ENCODE measurements at places on chromosomes 12 and 14.

GRCh38 chr12:66739266-66739665 is 60.4 kb upstream of the GRIP1 start:
- no peak overlapping the region for H3K27ac ChIP-seq
- H3K4me1 ChIP-seq = no peaks in the 10 kb centered on the region
- no peaks in the 10 kb centered on the region for H3K27me3 ChIP-seq
- H3K36me3 ChIP-seq = no peaks in the 10 kb centered on the region
- no peak for DNase-seq

DNA sequence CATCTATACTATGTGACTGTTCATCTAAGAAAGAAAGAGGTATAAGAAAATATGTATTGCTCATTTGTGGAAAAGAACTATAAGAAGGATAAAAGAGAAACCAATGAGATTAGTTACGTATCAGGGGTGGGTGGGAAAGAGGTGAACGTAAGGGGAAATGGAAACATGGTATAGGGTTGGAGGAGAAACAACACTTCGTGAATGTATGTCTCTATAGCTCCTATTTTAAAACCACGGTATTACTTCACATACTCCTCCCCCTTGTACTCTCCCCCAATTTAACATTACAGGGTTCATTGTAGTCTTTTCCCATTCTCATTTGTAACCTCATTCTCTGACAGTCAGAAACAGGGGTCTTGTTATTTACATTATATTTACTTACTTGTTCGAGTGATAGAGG is 120.4 kb downstream of the FOXG1 start:
- no peaks in the 10 kb centered on the region for H3K27me3 ChIP-seq
- no peaks in the 10 kb centered on the region for H3K4me1 ChIP-seq
- DNase-seq = no peak
- no peak overlapping the region for H3K27ac ChIP-seq
- H3K4me3 ChIP-seq = no peak overlapping the region

DNA sequence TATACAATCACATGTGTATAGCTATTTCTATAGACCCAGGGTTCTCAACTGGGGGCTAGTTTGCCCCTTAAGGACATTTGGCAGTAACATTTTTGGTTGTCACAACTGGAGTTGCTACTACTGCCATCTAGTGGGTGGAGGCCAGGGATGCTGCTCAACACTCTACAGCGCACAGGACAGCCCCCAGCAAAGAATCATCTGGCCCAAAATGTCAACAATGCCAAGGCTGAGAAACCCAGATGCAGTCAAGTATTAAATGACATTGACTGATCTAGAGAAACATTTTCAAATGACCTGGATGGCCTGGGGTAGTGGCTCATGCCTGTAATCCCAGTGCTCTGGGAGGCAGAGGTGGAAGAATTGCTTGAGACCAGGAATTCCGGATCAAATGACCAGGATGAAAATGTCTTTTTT is 5.8 kb downstream of the WSB2 start:
- H3K27ac ChIP-seq = no peak overlapping the region
- peaks cover 60% of the 10 kb centered on the region for H3K4me1 ChIP-seq
- DNase-seq = no peak
- H3K4me3 ChIP-seq = no peak overlapping the region
- H3K27me3 ChIP-seq = no peaks in the 10 kb centered on the region

GRCh38 chr14:24368562-24369252 is 723 bp downstream of the NFATC4 start:
- no peaks in the 10 kb centered on the region for H3K36me3 ChIP-seq
- H3K4me3 ChIP-seq = peak overlapping the region; percentile 56
- peaks cover 23% of the 10 kb centered on the region for H3K4me1 ChIP-seq
- H3K27me3 ChIP-seq = no peaks in the 10 kb centered on the region
- H3K27ac ChIP-seq = peak overlapping the region; percentile 69
- DNase-seq = peak; percentile 70

DNA sequence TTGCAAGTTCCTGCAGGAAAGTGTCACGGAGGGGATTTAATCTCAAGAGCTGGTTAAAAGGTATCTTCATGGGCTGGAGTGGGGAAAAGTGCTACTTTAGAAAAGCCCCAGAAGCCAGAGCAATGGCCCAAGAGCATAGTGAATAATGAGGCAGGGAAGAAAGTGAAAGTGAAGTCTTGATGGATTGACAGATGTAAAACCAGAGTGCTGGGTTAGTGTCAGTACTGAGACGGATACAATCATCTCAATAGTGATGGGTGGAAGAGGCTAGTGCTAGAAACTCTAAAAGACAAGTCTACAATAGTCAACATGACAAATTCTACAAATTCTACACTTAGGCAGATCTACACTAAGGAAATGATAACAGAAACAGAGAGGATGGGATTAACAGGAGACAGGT is 68.1 kb downstream of the CIT start:
- no peak overlapping the region for H3K4me3 ChIP-seq
- DNase-seq = no peak
- H3K4me1 ChIP-seq = no peaks in the 10 kb centered on the region
- H3K27ac ChIP-seq = no peak overlapping the region

DNA sequence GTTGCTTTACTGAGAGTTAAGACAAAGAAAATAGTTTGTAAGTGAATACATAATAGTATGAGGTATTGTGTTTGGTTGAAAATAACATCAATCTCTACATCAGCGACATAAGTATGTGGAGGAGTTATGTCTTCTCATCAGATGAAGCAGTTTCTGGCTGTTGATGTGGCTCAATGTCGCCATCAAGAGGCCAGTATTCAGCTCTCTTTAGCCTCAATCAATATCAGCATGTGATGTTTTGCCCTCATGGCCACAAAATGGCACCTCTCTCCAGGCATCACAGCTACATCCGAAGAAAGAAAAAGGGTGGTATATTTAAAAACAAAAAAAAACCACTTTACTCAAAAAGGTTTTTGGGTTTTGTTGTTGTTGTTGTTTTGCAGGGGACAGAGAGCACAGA is 302.3 kb upstream of the TMEM132C start:
- H3K36me3 ChIP-seq = no peaks in the 10 kb centered on the region
- DNase-seq = no peak
- H3K4me1 ChIP-seq = no peaks in the 10 kb centered on the region
- no peak overlapping the region for H3K27ac ChIP-seq

GRCh38 chr12:130394906-130395305 is 57.2 kb downstream of the PIWIL1 start:
- no peaks in the 10 kb centered on the region for H3K36me3 ChIP-seq
- no peak for DNase-seq
- peaks cover 9% of the 10 kb centered on the region for H3K27me3 ChIP-seq
- no peak overlapping the region for H3K4me3 ChIP-seq

- DNase-seq = no peak
- no peak overlapping the region for H3K4me3 ChIP-seq
- no peaks in the 10 kb centered on the region for H3K4me1 ChIP-seq
- H3K36me3 ChIP-seq = peaks cover 8% of the 10 kb centered on the region
- no peaks in the 10 kb centered on the region for H3K27me3 ChIP-seq
- H3K27ac ChIP-seq = no peak overlapping the region
These were observed 21.1 kb downstream of the TCTN1 start for GRCh38 chr12:110635055-110635454.

DNA sequence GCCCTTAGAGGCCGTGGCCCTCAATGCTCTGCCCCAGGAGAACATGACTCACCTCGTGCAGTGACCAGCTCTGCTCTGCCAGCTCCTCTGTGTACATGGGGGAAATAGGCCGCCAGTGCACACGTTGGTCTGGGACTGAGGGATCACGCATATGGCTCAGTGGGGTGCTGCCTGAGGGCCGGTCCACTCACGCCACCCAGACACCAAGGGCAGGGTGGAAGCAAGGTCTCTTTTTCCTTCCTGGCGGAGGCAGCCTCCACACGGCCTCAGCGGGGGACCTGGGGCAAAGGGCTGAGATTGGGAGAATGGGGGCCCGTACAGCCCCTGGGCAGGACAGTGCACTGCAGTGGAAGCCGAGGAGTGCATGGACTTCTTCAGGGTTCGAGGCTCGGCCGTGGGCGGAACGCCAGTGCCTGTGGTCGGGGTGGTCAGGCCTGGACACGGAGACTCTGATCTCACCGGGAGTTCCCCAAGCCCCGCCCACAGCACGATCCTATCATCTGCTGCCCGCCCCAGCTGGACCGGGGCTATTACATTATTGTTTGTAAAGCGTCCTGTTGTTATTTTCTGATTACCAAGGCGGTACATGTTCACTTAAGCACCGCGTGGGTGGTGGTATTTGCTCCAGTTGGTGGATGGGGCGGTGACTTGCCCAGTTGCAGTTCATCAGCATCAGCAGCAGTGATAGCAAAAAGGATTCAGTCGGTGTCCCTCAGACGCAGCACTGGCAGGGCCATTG is 38.8 kb upstream of the TDRD9 start:
- no peaks in the 10 kb centered on the region for H3K27me3 ChIP-seq
- peak; percentile 80 for DNase-seq
- H3K4me3 ChIP-seq = peak overlapping the region; percentile 4
- H3K4me1 ChIP-seq = peaks cover 22% of the 10 kb centered on the region

DNA sequence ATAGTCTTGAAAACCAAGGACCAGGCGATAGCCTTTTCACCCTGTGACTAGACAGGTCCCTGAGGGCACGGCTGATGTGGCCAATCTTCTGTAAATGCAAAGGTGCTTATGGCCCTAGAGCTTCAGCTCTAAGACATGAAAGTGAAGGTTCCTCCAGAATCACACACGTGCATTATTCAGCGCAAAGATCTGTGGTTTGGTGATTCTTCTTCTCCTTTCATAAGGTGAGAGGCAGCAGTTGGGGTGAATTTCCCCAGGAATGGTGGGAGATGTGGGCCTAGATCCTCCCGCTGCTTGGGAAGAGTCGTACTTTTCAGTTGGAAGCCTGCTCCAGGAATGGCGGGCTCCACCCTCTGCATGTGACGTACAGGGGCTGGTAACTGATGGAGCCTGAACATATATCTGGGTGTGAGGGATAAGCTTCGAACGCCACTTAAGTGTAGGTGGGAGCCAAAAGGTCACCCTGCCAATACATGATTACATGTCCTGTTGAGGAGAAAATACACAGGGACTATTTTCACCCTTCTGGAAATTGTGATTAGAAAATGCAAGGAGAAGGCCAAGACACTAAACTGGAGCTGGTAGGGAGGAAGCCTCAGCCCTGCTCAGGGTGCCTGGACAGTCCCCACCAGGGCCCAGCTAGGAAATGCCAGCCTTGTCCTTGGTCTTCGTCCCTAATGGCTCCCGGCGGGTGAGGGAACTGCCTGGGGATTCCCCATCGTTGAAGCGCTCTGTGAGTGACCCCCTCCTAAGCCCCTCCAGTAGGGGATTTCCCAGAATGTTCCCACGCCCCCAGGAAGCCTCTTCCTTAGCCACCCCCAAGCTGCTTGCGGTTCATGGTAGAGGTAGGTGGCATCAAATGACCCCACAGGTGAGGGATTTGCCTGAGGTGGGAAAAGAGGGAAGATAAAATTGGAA is 17.6 kb downstream of the BATF start:
- H3K4me1 ChIP-seq = peaks cover 37% of the 10 kb centered on the region
- H3K4me3 ChIP-seq = no peak overlapping the region
- no peaks in the 10 kb centered on the region for H3K36me3 ChIP-seq
- H3K27ac ChIP-seq = no peak overlapping the region

GRCh38 chr14:55366271-55366670 is 45.4 kb downstream of the ATG14 start:
- DNase-seq = no peak
- no peaks in the 10 kb centered on the region for H3K27me3 ChIP-seq
- H3K4me3 ChIP-seq = no peak overlapping the region
- no peak overlapping the region for H3K27ac ChIP-seq
- peaks cover 32% of the 10 kb centered on the region for H3K36me3 ChIP-seq

GRCh38 chr12:77362509-77363210 is 297.3 kb upstream of the E2F7 start:
- H3K4me1 ChIP-seq = no peaks in the 10 kb centered on the region
- no peak overlapping the region for H3K27ac ChIP-seq
- no peaks in the 10 kb centered on the region for H3K27me3 ChIP-seq
- no peak overlapping the region for H3K4me3 ChIP-seq

- H3K36me3 ChIP-seq = no peaks in the 10 kb centered on the region
- H3K27me3 ChIP-seq = no peaks in the 10 kb centered on the region
- H3K4me3 ChIP-seq = peak overlapping the region; percentile 60
These were observed 805 bp upstream of the CRACR2A start for GRCh38 chr12:3753544-3754284.

DNA sequence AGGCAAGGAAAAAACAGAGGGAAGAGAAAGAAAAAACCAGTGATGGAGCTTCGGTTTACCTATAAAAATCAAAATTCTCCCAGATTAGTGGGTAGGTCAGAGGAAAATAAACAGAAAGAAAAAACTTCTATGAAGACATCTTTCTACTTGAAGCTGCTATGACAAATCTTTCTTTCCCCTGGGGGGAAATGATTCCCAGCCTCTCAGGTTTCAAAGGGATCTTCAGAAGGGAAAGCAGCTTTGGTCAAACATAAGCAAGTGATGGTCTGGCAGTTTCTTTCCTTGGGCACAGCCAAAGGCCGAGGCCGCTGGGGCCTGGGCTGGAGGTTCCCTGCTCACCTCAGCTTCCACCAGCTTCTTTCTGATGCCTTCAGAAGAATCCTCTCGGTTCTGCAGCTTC is 104.5 kb downstream of the PRKAB1 start:
- H3K4me1 ChIP-seq = no peaks in the 10 kb centered on the region
- H3K4me3 ChIP-seq = no peak overlapping the region
- H3K27ac ChIP-seq = no peak overlapping the region

GRCh38 chr14:76391981-76392690 is 16.2 kb downstream of the ESRRB start:
- no peak overlapping the region for H3K27ac ChIP-seq
- no peak for DNase-seq
- no peaks in the 10 kb centered on the region for H3K36me3 ChIP-seq
- no peak overlapping the region for H3K4me3 ChIP-seq
- H3K4me1 ChIP-seq = no peaks in the 10 kb centered on the region

- H3K4me3 ChIP-seq = no peak overlapping the region
- H3K27ac ChIP-seq = no peak overlapping the region
- no peaks in the 10 kb centered on the region for H3K27me3 ChIP-seq
- peaks cover 6% of the 10 kb centered on the region for H3K4me1 ChIP-seq
- no peak for DNase-seq
These were observed 98.0 kb downstream of the GCH1 start for GRCh38 chr14:54804538-54805041.

GRCh38 chr14:73026243-73026844 is 562 bp downstream of the ZFYVE1 start:
- H3K36me3 ChIP-seq = peaks cover 25% of the 10 kb centered on the region
- no peaks in the 10 kb centered on the region for H3K27me3 ChIP-seq
- H3K4me3 ChIP-seq = peak overlapping the region; percentile 72
- DNase-seq = no peak
- H3K27ac ChIP-seq = peak overlapping the region; percentile 82

DNA sequence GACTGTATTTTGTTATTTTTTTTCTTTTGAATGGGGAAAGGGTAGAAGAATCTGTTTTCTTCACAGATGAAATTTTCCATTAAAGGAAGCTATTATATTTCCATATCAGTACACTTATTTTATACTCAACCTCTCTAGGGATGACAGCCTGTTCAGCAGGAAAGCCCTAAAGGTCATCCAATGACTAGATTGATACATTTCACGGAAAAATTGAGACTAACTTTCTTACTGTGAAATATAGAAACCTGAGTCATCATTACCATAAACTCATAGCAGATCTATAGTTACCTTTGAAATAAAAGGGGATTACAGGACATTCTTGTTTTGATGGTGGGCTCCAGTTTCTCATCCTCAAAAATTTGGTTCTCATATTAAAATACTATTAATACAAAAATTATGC is 36.1 kb upstream of the PTCSC3 start:
- no peak for DNase-seq
- H3K4me1 ChIP-seq = no peaks in the 10 kb centered on the region
- H3K27me3 ChIP-seq = no peaks in the 10 kb centered on the region
- H3K4me3 ChIP-seq = no peak overlapping the region
- no peaks in the 10 kb centered on the region for H3K36me3 ChIP-seq
